NCI-H2029 (cell line): ENCODE measurements at places on chromosomes 2 and 18.

- DNase-seq = no peak
Measured at GRCh38 chr18:63850636-63851035, 36.9 kb upstream of the SERPINB2 start.

DNA sequence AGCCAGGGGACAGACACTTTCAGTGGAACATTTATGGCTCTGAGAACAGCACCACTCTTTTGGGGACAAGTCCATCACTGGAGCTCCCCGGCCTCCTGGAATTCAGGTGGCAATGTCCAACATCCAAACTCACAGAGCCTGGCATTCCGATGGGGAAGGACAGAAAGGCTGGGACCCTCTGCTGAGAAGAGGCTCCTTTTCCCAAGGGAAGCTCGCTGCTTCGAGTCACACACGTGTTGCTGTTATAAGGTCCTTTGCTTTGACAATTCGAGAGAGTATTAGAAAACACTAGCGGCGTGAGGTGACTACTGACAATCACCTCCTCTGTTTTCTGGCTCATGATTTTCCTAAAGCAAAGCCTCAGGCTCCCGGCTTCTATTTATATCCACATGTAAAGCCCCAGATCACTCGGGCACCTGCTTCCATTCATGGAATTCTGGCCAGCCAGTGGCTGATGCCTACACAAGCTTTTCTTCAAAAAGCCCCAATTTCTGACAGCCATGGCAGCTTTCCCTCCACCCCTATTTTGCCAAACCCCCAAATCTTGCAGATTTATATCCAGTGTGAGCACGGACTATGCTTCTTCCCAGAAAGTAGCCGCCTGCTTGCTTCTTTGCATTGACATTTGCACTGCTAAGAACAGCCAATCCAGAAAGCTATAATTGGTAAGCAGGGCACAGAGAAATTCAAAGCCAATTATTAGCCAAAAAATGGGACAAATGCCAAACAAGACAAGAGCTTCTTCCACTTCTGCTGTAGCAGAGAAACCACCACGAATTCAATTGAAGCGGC, 67.3 kb downstream of the NDUFA10 start:
- DNase-seq = no peak

DNA sequence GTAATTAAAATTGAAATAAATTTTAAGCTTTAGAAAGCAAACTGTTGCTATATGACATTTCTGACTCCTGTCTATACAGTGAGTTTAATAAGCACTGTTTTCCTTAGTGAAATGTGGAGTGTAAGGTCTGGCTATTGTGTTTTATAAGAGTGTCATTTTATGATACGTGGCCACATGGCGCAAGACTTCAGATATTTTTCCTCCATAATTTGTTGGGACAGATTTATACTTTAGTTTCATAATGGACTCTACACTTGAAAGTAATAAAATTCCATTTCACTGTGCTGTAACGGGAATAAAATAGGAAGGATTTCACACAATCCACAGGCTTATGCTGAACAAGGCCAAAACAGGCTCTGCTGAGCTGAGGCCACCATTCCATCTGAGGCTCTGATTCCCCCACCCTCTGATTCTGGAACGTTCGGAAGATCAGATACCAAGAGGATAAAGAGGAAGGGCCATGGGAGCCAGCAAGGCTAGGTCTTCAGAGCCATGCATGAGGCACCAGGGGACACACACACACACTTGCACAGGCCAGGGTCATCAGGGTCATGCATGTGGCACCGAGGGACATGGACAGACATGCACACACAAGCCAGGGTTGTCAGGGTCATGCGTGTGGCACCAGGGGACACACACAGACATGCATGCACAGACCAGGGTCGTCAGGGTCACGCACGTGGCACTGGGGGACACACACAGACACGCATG, 35.6 kb downstream of the HDAC4 start:
- DNase-seq = no peak

GRCh38 chr2:239060676-239061075, 212.8 kb downstream of the TWIST2 start:
- no peak for DNase-seq

- no peak for DNase-seq
Measured at GRCh38 chr2:215654148-215654819, 218.4 kb upstream of the FN1 start.
